ENCODE measurements at places on chromosomes 2 and 18.

GRCh38 chr2:170396799-170397459 is 219.0 kb downstream of the MYO3B start:
- no peak for DNase-seq

- DNase-seq: peak; percentile 80
Measured at GRCh38 chr18:79405781-79406575, 10.2 kb downstream of the NFATC1 start.

- DNase-seq: no peak
Measured at GRCh38 chr2:139790807-139791752, 1010.9 kb upstream of the NXPH2 start.

GRCh38 chr2:141766225-141766624 is 364.6 kb downstream of the LRP1B start:
- no peak for DNase-seq

DNA sequence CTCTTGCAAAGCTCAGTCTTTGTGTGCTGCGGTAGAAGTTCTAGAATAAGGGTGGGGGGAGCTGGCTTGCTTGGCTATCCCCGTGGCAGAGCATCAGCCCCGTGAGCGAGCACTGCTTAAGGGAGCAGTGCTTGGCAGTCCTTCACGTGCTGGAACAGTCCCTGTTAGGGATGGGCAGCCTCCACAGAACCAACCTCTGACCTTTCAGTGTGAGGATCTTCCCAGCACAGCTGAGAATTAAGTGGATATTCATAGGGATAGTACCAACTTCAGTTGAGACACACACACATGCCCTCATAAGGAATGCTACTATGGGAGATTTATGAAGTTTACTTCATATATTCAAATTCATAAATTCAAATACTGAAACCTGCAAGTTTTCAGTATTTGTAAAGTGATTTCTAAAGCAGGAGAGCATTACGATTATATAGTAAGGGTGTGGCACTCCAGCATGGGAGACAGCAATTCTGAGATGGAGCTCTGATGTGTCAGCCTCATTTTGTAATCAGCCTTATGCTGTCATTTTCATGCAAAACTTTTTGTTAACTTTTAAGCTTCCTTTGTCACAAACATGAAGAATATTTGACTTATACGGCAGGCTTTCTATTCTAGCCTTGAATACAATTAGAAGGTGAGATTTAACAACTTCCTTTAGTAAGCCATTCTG is 39.5 kb downstream of the ATP9B start:
- DNase-seq: no peak

- no peak for DNase-seq
Measured at GRCh38 chr2:128690431-128690830, 371.8 kb upstream of the HS6ST1 start.

- no peak for DNase-seq
Measured at GRCh38 chr18:53426666-53427184, 797.7 kb downstream of the MBD2 start.

- DNase-seq: no peak
Measured at GRCh38 chr18:35912332-35912731, 60.1 kb upstream of the RMP24 start.

- no peak for DNase-seq
Measured at GRCh38 chr18:63567276-63567675, 19.9 kb upstream of the SERPINB13 start.

DNA sequence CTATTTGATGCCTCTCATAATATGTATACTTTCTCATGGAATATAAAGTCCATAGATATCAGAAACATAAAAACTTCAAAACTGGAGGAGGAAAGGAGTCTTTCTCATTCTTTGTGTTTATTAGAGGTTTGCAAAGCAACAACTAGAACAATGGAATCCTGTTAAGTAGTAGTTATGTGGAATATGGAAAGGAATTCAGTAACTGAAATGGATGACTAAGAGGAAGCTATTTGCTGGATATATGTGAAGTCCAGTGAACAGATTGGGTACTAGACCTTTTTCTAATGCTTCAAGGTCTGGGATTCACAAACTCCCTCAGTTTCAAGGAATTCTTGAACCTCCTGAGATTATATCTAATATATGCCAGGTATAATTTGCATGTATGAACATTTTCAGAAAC is 353.6 kb upstream of the FANCL start:
- DNase-seq: no peak

- no peak for DNase-seq
Measured at GRCh38 chr2:206105541-206105940, 19.6 kb upstream of the INO80D start.

- no peak for DNase-seq
Measured at GRCh38 chr2:176473177-176473576, 203.9 kb downstream of the MTX2 start.

- DNase-seq: no peak
Measured at GRCh38 chr18:11175266-11175979, 26.1 kb upstream of the PIEZO2 start.

- no peak for DNase-seq
Measured at GRCh38 chr2:121245913-121246312, 39.1 kb downstream of the TFCP2L1 start.

GRCh38 chr2:212536817-212537725 is 1.5 kb downstream of the ERBB4 start:
- no peak for DNase-seq

All from stimulated activated CD4-positive, alpha-beta T cell treated with anti-CD3 and anti-CD28 coated beads, Interleukin-12 subunit alpha, Interleukin-12 subunit beta, amount 100 ng/mL, for 48 hours (primary cell).